Ovary (tissue), 10 donors: ENCODE measurements at places on chromosomes 16 and 17.

- DNase-seq, result peak; percentile 72
Observed at GRCh38 chr17:76868176-76868668, at the start of gene MGAT5B. Gene MGAT5B, plus strand, starts transcription at chr17:76868404. Its CDS starts 626 bp downstream, at chr17:76869030.

GRCh38 chr17:80885947-80886582 lies 105.6 kb upstream of the CHMP6 start:
- no peak for DNase-seq

- DNase-seq, result no peak
Observed at GRCh38 chr17:10920558-10921108, 82.7 kb upstream of the PIRT start.

GRCh38 chr17:37713028-37713431 lies 31.8 kb downstream of the HNF1B start:
- no peak for DNase-seq

- DNase-seq, result no peak
Observed at GRCh38 chr16:15689290-15689689, 39.2 kb downstream of the NDE1 start.

- no peak for DNase-seq
Observed at GRCh38 chr17:10075919-10076318, 122.5 kb downstream of the GAS7 start.

DNA sequence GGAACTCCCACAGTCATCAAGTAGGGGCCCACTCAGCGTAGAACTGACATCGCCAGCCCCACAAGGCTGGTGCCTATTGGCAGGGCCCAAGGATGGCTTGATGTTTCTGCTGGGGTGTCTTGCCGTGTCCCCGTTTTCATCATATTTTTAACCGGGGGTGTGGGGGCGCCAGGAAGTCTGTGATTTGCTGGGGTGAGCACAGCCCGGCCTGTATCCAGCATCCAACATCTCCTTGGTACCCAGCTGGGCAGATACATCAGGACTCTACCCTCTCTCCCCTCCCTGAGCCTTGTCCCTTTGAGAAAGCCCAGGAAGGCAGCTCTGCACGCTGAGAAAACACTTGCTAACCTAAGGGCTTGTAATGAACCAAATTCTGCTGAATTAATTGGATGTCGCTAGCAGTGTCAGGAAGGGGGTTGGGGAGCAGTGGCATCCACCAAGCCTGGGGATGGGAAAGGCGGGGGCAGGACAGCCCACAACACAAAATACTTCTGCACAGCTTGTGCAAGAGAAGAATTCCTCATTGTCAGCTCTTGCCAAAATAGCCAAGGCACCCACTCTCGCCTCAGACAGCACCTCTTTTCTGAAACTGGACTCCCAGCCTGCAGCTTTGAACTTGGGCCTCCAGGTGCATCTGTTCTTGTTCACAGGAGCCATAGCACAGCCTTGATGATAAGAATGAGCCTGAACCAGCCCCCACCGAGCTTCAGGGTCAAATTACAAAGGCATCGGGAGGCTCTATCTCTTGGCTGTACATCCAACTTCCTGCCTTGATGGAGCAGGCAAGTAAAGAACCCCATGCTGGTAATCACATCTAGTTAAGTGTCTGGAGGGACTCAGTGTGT lies 63.7 kb upstream of the LYRM9 start:
- no peak for DNase-seq

- no peak for DNase-seq
Observed at GRCh38 chr17:78146881-78147280, 696 bp downstream of the C17orf99 start.

DNA sequence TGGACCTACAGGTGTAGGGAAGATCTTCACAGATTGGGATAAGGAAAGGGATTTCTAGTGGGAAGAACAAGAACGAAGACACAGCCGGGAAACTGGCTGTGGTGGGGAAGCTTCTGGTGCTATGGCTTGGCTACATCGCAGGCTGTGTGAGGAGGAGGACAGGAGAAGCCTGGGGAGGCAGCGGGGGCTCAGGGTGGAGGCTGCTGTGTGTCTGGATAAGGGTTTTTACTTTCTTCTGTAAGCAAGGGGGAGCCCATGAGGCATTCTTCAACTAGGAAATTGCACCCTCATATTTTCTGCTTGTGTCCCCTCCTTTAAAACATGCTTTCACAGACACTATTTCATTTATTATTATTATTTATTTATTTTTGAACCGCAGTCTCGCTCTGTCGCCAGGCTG lies 2.9 kb upstream of the RHBDF2 start:
- no peak for DNase-seq

DNA sequence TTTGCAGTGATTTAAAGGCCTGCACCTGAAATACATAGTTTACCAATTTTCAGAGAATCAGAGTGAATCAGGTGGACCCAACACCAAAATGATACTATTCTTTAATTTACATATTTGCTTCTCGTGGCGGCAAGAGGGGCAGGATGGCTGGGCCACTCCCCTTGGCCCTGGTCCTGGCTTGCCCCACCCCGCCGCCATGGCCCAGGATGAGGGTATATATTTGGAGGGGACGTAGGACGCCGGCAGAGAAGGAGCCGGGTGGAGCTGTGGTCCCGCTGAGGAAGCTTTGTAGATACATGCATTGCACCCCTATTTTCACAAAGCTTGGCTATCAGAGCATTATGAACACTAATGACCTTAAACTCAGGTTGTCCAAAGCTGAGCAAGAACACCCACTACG lies 43.5 kb downstream of the EFCAB13 start:
- no peak for DNase-seq

DNA sequence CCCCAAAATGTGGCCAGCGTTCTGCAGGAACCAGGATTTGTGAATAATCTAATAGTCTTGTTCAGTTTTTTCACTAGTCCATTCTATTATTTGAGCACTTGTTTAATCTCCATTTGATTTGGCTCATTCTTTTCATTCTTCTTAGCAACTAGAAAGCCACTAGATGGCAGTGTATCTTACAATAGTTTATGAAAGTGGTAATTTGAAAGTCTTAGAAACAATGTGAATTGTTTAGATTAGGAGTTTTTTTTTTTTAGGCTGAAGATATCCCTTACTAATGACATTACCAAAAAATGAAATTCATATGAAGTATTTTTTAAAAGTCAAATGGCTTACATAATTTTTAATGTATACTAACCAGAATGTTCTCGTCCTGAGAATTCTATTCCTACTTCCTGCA lies 6.7 kb downstream of the ERI2 start:
- no peak for DNase-seq

- no peak for DNase-seq
Observed at GRCh38 chr17:3381957-3382356, 4.2 kb downstream of the OR3A2 start.

DNA sequence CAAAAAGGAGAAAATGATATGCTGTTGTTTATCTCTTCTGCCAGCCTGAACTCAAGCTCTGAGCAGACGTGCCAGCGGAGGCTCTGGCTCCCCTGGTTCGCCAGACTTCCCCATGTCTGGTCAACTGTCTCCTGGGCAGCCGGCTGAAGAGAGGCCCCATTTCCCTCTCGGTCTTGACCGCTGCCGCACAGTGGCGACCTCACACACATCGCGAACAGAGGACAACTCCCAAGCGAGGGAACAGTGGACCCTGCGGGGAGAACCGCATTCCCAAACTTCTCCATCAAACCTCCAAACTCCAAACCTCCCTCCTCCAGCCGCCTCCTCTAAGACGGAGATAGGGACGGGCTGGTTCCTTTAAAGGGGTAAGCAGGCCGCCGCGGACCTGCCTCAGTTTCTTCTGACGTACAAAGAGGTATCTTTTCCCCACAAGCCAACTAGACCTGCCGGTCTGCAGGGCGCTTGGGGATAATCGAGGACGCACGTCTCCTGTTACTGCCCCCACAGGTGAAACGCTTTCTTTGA lies 24.9 kb upstream of the RFFL start:
- peak; percentile 61 for DNase-seq

- no peak for DNase-seq
Observed at GRCh38 chr17:5325851-5326250, 43.8 kb downstream of the RABEP1 start.

DNA sequence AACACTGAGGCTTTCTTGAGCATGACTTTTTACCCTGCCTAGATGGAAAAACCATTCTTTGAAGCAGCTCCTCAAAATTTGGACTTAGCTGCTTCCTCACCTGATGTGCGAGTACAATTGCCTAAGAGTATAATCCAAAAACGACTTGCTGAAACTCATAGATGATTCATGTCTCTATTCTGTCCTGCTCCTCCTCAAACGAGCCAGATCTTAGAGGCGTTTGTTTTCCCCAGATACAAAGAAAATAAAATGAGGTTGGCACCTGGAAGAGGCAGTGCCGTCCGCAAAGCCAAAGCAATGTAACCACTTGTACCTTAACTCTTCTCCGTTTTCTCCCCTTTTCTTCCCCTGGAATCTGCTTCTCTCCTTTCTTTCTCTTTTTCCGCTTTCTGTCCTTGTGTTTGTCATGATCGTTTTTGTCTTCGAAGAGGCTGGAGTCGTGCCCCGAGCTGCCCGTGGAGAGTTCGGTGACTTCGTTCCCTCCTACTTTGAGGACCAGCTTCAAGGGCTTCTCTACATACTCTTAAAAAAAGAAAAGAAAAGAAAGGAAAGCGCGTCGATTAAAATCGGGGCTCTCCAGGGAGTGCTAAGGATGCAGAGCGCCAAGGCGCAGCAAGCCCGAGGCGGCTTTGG lies 895 bp downstream of the BRD7 start:
- DNase-seq, result no peak

DNA sequence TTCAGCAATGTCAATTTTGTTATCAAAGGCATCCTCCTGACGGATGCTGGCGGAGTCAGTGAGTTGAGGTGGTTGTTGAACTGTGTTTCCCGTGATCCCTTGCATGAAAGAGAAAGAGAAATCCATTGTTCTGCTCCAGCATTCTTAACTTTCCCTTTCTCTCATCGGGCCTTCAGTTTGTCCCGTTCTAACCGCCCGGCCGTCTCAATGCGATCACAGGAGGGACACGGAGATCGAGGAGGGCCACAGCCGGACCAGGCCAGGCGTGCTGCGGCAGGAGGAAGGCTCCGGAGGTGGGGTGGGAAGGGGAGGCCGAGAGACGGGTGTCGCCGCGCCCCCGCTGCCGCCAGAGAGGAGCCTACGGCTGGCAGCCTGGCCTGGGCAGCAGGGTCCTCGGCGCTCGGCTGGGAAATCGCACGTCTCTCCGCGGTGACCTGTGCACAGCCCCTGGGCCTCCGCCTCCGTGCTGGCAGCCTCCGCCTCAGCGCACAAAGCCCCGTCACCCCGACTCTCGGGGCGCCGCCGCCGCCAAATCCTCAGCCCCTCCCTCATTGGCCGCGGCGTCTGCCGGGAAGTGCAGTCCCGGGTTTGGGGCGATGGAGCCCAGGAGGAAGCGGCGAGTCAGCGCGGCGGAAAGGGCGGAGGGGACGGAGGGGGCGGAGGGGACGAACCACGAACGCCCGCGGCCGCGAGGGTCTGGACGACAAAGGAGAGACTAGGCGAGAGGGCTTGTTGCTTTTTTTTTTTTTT lies 38.1 kb downstream of the SOST start:
- peak; percentile 81 for DNase-seq

DNA sequence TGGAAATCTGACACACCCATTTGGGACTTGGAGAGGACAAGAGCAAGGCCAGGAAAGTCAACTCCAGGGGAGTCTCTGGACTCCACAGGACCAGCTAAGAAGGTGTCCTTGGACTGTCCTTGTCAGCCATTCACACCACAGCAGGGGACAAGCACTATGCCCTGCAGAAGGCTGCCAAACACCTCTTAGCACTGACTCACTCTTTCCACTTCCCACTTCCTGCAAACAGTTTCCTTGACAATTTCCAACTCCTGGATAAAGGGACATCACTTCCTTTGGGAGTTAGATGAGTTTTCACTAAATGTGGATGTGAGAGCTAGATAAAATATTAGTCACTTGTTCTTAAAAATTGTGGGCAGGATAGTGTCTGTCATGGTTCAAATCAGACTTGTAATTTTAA lies 37.8 kb upstream of the BCAR1 start:
- no peak for DNase-seq

DNA sequence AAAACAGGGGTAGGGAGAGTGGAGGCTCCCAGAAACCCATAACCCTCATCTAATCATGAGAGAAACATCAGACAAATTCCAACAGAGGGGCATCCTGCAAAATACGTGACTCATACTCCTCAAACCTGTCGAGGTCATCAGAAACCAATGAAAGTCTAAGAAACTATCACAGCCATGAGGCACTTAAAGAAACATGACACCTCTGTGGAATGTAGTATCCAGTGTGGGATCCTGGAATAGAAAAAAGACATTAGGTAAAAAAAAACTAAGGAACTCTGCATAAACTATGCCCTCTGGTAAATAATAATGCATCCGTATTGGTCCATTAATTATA lies 16.4 kb downstream of the CDH5 start:
- no peak for DNase-seq

- no peak for DNase-seq
Observed at GRCh38 chr16:58499615-58500351, at the start of gene NDRG4. Gene NDRG4, plus strand, starts transcription at chr16:58500143. Its CDS starts 106 bp downstream, at chr16:58500249.

DNA sequence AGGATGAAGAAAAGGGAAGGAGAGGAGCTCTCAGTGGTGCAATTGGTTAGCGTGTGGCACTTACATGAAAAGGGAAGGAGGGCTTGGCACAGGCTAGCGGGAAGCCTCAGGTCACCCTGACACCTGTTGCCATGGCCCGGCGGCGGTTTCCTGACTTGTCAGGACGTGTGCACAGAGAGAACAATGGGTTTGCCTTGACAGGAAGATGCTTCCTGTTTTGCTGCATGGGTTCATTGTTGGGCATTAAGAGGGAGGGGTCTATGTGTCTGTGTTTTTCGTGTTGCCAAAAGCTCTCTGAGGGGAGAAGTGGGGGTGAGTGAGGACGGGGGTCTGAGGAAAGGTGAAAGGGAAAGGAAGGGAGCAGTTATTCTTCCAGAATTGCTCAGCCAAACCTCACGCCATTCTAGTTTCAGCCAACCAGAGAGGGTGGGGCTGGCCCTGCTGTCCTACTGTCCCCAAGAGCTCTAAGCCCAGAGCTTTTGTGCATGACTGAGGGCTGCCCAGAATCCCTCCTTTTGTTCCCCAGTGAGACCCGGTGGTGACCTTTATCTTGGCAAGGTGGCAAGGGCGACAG lies 17.1 kb upstream of the CCR7 start:
- no peak for DNase-seq

GRCh38 chr16:31876951-31877828 lies 3.6 kb downstream of the ZNF267 start:
- DNase-seq, result no peak
